Activated naive CD4-positive, alpha-beta T cell treated with anti-CD3 and anti-CD28 coated beads, Interleukin-2, amount 50 U/mL, for 16 hours (primary cell): ENCODE measurements at places on chromosomes 5 and 9.

DNA sequence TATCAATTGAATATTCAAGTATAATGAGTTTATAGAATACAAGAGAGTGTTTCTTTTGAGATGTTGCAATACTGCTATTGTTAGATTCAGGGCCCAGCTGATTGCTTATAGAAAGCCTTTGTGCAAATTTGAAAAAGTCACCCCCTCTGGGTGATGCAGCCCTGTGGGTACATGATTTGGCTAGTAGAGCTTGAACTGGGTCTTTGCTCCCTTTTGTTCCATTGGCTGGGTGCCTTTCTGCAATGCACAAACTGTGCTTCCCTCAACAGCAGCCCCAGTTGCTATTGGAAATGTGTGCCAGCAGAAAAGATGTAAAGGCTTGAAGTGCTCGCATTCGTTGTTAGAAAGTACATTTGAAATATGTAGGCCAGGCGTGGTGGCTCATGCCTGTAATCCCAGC lies 61.8 kb upstream of the CEMIP2 start:
- no peak for DNase-seq

GRCh38 chr5:103357636-103358035 lies 99.1 kb downstream of the MACIR start:
- no peak for DNase-seq

- peak; percentile 34 for DNase-seq
Observed at GRCh38 chr5:132777209-132778069, at the start of gene SEPTIN8. SEPTIN8 (minus strand) TSS chr5:132777239; CDS start chr5:132777137, 102 bp downstream.

DNA sequence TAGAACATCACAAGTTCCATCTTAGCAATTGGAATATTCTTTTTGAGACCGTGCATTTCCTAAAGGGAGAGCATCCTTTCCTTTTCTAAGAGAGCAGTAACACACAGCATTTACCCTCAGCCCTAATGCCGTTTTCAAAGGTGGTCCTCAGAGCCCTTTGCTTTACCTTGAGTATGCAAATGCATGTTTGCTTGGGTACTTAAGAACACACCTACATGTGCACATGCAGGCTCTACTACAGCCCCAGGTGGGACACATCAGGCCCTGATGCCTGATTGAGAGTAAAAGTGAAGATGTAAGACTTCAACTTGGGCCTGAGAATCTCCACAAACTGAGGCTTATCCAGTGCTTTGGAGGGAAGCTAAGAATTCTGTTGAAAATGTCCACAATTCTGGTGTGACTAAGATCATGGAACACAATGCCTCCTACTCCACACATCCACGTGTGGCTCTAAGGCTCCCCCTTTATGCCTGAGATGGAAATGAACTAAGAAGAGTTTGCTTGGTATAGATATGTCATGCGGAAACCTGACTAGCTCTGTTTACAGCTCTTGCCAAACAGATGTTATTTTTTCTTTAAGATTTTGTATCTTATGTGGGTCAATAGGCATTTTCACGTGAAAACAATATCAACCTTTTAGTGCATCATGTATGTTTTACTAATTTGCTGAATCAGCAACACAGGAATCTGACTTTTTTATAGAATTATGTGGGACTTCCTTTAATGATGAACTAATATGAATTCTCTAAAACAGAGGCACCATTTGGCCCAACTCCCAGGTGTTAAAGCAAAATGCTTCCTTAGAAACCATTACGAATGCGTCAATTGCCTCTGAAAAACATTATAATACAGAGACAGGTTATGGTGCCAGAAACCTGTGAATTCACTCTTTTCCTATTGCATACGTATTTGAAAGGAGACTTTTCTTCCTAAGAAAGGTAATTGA lies 48.9 kb upstream of the SLC2A8 start:
- no peak for DNase-seq

GRCh38 chr5:41347569-41347968 lies 134.2 kb upstream of the C6 start:
- DNase-seq = no peak

- no peak for DNase-seq
Observed at GRCh38 chr5:169270827-169271226, 30.1 kb downstream of the SLIT3 start.

GRCh38 chr9:137785704-137786161 lies 91.8 kb upstream of the CACNA1B start:
- no peak for DNase-seq

- no peak for DNase-seq
Observed at GRCh38 chr5:133309166-133309795, 257.5 kb downstream of the HSPA4 start.

- DNase-seq = no peak
Observed at GRCh38 chr9:136268318-136268717, 22.7 kb upstream of the QSOX2 start.

GRCh38 chr5:71014176-71014575 lies 11.0 kb downstream of the NAIP start:
- no peak for DNase-seq

- no peak for DNase-seq
Observed at GRCh38 chr9:110968096-110968495, 70.2 kb downstream of the LPAR1 start.

DNA sequence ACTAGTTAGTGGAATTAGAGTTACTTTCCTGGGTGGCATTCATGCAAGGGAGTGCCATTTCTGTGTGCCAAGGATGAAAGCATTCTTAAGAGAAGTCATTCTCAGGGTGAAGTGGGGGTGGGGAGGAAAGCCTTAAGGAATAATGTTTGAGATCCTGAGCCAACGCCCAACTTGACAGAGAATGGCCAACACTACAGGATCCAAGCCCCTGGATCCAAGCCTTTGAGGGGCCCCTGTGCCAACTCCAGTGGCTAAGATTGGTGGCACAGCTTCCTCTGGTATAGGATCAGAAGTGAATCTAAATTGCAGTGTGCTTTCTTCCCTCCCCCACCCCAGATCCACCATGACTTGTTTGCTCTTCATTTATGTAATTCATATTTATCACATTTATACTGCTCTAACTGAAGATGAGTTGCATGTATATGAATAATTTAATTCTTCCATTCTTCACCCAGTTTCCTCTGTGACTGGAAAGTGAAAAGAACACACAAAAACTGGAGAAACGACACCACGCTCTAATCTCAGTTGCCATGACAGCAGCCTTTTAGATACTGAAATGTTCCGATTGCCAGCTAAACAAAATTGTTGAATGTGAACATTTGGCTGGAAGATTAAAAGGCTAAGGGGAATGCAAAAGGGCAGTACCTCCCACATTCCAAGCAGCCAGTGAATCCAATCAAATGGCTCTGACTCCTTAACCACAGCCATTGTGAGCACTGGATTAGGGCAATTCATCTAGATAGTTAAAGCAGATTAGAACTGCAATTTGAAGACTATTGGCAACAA lies 4.5 kb downstream of the ZNF608 start:
- no peak for DNase-seq

GRCh38 chr5:89276566-89277305 lies 393.8 kb upstream of the MEF2C start:
- DNase-seq = no peak

GRCh38 chr5:126780165-126780827 lies 3.4 kb downstream of the LMNB1 start:
- DNase-seq = peak; percentile 48

DNA sequence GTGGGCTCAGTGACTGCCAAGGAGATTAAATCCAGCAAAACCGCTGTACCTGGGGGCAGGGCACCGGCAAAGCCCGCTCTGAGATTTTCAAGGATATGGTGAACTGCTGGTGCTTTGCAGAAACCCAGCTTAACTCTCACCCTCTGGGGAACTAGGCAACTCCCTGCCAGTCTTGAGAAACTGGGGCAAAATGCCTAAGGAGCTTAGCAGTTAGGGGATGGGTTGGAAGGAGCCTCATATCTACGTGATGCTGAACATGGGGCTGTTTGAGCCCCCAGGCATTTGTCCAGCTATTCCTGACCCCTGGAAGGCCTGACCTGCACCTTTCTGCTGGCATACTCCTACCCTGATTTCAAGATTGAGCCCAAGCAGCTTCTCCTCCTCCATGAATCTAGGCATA lies 108.6 kb upstream of the TBC1D2 start:
- no peak for DNase-seq

- DNase-seq = no peak
Observed at GRCh38 chr5:180084638-180085561, 13.3 kb upstream of the RNF130 start.

DNA sequence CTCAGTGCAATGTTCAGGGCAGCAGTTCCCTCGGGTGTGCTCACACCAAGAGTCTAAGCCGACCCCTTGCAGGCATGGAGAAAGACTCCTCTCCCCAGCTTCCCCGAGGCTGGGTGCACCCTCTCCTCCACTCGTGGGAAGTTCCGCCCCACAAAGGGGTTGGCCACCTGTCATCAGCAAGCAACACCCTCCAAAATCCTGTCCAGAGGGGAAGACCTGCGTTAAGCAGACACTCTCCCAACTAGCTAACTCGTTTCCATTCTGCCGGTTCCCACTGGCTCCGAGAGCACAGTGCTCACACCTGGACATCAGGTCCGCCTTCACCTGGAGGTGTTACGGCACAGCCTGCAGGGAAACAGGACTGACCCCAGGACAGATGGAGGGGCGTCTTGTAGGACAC lies 117.9 kb upstream of the IRX4 start:
- DNase-seq = no peak

DNA sequence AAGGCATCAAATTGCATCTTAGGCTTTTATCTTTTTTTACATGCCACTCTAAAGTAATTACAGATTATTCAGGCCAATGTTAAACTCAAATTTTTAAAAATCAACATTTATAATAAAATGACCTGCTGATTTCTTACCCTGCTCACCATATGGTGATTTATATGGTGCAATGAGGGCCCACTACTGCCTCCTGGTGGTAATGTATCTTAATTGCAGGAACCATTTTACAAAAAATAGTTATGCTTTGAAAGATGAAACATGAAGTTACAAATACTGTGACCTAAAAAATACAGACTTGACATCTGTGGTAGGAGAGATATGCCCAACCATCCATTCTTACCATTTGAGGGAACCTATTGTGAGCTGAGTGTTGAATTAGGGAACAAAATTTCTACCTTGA lies 292.6 kb upstream of the TAS2R1 start:
- DNase-seq = no peak

DNA sequence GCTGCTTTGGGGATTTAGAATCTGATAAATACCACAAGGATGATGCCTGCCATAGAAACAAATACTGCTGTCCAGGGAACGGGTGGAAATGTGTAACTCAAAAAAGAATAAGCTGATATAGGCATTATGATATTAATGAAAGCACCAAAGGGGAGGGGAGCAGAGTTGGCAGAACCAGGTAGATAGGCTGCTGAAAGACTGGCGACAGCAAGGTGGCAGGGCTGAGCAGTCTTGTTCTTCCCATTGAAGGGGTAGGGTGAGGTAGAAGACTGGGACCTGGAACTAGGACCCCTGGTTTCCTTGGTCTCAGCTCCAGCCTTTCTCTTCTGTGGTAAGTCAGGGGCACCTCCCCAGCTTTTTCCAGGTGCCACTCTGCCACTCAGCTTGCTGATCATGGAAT lies 31.4 kb upstream of the TMOD1 start:
- no peak for DNase-seq

- no peak for DNase-seq
Observed at GRCh38 chr5:148416921-148417320, 33.2 kb downstream of the FBXO38 start.

GRCh38 chr5:33576726-33577590 lies 136.2 kb downstream of the TARS1 start:
- no peak for DNase-seq

GRCh38 chr9:105339849-105340248 lies 95.4 kb downstream of the SLC44A1 start:
- DNase-seq = no peak

DNA sequence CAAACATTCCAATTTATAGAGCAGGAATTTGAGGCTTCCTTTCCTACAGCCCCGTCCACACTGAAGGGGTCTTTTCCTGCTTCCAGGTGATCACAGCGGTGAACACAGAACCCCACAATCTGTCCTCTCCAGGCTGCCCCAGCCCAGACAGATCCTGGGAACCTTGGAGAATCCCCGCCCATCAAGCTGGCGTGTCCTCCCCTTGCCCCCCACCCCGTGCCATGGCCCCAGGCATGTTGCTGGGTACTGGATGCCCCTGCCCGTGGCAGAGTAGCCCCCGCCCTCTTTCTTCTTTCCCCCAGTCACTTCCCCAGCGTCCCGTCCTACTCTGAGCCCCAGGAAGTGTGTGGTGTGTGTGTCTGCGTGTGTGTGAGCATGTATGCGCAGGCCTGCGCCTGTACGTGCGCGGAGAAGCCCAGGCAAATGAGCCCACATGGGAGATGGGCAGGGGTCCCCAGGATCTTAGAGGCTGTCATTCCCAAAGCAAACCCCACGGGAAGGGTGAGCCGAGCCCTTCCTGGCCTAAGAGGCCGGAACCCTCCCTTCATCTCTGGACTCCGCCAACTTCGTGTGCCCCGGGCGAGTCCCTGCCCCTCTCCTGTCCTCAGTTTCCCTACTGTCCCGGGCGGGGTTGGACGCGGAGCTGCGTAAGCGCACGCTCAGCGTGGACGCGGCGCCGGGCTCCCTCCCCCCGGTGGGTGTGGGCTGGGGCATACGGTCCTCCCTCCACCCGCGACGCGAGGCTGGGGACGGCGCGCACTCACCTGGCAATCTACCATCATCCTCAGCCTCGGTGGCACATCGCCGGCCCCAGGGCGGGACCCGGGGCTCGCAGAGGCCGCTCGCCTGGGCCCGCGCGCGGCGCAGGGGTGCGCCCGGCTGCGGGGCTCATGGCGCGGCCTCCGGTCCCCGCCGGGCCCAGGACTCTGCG lies 15.2 kb downstream of the GBGT1 start:
- peak; percentile 70 for DNase-seq

DNA sequence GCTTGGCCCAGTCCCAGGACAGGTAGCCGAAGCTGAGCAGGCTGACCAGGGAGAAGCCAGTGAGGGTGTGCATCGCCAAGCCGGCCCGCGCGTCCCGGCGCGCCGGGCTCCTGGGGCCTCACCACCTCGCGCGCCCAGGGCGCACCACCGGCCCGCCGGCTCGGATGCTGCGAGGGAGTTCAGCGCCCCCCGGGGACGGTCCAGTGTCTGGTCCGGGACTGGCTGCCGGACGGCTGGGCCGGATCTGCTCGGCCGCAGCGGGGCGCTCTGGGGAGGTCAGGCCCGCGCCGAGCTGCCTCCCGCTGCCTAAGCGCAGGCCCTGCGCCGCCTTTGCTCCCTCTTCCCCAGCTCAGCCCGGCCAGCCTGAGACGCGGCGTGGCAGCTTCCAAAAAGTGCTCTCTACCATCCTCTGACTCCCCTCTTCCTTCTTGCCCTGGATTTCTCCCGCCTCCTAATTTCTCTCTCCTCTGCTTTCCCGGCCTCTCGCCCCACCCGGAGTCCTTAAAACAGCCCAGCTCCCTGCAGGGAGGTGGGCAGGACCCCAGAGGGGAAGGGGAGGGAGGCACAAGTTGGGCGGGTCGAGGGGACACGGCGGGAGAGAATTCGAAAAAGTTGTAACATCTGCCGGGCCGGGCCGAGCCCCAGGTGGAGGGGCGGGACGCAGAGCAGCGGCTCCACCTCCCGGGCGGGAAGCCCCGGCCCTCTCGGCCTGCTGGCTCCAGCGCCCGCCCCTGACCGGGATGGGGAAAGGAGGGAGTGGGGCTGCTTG lies at the start of gene ARSI:
ARSI (minus strand) TSS at position 605 of the 769 bp plus-strand sequence; CDS start at position 73, 532 bp downstream.
- no peak for DNase-seq
